Right kidney (tissue), 9 donors: ENCODE measurements at places on chromosomes 2 and 18.

DNA sequence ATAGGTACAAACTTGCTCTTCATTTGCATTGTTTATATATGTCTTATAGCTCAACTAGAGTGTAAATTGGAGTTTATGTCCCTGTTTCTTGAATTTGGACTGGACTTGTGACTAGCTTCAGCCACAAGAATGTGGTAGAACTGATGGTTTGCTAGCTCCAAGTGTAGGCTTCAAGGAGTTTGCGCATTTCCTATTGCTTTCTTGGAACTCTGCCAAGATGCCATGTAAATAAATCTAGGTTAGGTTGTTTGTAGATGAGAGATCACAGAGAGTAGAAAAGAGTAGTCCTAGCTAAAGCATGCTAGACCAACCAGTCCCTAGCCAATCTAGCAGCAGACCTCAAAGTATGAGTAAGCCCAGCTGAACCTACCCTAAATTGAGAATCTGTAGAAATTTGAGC, 183.0 kb upstream of the CYP26B1 start:
- no peak for DNase-seq

DNA sequence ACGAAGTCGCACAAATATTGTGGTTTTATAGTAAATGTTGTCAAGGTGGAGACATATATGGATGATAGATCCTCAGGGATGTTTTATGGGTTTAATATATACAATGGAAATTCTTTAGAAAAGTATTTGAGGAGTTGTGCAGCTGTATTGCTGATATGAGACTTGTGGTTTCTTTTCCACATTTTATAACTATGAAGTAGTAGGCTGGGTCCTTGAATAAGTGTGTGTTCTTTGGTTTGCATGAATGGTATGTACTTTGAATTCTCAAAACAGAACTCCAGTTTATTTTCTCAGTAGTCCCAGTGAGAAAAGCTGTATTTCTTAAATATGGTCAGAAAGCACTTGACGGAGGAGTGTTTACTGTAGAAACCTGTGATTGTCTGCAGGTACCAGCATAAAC, 42.4 kb downstream of the PLCL1 start:
- DNase-seq: no peak

DNA sequence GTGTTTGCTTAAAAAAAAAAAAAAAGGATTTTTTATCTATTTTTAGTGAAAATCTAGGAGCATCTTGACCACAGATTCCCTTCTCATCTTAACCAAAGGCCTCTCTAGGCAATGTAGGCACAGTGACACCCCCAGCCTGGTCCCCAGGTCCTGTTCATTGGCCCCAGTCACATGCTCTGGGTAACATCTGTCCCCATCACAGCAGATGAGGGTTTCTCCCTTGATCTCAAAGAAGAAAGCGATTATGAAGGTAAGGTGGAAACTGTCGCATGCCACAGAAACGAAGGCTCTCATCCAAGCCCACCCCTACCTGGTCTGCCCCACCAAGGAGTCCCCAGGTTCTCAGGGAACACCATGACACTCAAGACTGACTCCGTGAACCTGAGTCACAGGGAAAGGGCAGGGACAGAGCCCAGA, 4.7 kb downstream of the HS6ST1 start:
- no peak for DNase-seq

GRCh38 chr2:208268156-208268952, 2.3 kb downstream of the PIKFYVE start:
- DNase-seq: no peak

DNA sequence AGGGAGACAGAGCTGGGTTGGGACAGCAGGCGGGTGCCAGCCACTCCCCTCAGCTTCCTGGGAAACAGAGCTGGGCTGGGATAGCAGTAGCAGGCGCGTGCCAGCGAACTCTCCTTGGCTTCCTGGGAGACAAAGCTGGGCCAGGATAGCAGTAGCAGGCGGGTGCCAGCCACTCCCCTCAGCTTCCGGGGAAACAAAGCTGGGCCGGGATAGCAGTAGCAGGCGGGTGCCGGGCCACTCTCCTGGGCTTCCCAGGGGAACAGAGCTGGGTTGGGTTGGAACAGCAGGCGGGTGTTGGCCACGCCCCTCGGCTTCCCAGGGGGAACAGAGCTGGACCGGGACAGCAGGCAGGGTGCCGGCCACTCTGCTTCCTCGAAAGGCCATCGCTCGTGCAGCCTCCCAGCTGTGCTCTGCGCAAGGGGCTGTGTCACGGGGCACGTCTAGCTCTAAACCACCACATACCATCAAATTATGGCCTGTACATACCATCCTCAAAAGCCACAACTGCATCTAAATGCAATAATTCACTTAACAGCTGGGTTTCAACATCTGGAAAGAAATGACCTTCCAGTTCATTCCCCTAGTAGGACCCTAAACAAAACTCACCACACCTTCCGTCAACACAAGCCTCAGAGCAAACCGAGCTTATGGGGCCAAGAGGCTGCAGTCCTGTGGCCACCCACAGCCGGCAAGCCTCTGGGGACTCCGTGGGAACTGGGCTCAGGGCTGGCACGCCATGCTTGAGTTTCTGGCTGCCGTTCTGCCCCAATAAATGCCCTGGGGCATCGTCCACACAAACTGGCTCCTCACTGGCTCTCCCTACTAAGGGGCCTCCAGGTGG, 228.3 kb downstream of the TWIST2 start:
- no peak for DNase-seq

- DNase-seq: no peak
Measured at GRCh38 chr2:14313341-14313740, 319.2 kb upstream of the LRATD1 start.

- no peak for DNase-seq
Measured at GRCh38 chr2:195575016-195575415, 82.0 kb upstream of the SLC39A10 start.

DNA sequence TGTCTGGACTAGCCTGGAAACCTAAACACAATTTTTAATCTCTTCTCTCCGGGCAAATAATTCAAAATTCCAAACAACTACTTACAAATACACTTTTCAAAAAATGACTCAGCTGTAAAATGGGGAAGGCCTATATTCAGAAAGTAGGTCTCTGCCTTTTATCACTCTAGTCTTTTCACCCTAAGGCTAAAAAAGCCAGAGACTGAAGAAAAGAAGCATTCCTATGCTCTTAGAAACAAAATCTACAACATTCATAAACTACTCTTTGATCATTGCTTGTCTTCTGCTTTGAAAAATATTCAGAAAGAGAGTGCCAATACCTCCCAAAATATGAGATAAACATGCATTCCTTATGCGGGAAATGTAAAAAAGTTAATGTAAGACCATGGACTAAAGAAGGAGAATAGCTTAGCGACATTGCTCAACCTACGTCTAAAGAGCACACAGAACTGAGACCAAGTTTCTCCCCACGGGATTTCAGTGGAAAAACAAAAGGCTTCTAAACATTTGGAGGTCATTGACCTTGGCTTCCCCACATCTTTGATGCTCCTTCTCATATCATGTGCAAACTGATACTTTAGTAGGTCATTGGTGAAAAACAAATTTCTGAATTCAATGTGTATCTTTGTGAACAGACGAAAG, 74.4 kb upstream of the EPB41L3 start:
- DNase-seq: no peak
